ENCODE measurements at places on chromosomes 2 and 18. TPM values are rescaled to one million over a fixed set of nuclear protein-coding genes. Genes with fewer than 3 reads are reported as not detected.
A peak's percentile ranks its signal among the peaks of the same experiment; 100 is the strongest.

The DLX1 gene
- not detected for total RNA-seq

The VWA3B gene
- not detected for total RNA-seq

DNA sequence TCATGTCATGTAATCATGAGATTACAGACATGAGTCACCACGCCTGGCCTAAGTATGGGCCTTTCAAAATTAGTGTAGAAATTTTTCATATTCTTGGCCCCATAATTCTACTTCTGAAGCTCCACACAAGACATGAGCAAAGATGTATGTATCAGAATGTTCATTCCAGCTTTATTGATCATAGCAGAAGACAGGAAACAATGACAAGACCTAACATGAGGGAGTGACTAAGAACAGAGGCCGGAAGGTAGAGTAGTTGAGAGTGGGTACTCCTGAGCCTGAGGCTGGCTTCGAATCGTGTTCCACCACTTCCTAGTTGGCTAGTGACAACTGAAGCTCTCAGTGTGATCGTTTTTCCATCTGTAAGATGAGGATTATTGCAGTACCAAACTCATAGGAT lies 89.3 kb downstream of the ARMC9 start:
- no peak for DNase-seq

- DNase-seq = no peak
Measured at GRCh38 chr2:98825858-98826257, 94.9 kb upstream of the MGAT4A start.

DNA sequence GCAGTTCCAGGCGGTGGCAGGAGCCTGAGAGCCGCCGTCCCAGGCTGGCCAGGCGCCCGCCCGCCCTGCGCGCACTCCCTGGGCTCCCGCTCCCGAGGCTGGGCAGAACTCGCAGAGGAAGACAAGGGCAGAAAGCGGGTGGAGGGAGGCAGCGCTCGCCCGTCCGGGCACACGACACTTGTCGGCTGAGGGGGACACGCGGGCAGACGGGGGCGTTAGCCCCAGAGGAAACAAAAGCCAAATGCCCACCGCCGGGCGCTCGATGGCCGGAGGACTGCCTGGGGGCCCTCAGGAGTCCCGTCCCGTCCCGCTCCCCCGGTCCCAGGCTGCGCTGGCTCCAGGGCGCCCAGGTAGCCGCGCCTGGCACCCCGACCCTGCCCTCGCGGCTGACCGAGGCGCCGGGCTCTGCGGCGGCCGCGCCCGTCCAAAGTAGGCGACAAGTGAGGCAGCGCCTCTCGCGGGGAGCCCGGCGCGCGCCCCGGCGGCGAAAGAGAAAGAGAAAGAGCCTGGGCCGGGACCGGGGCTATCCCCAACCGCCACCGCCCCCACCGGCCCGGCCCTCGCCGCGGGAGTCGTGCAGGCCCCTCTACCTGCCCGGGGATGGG lies 491 bp downstream of the L3MBTL4 start:
- DNase-seq = peak; percentile 33

GRCh38 chr2:86821842-86822241 lies 31.1 kb upstream of the CD8A start:
- no peak for DNase-seq

- DNase-seq = no peak
Measured at GRCh38 chr2:152098496-152099366, at the start of gene CACNB4. Gene CACNB4 (minus strand): TSS chr2:152099044.

- peak; percentile 60 for DNase-seq
Measured at GRCh38 chr18:48541026-48541746, 2.4 kb downstream of the CTIF start.

- DNase-seq = no peak
Measured at GRCh38 chr2:48948400-48949125, 193.0 kb upstream of the LHCGR start.

- no peak for DNase-seq
Measured at GRCh38 chr2:172664766-172665165, 70.9 kb upstream of the RAPGEF4 start.

DNA sequence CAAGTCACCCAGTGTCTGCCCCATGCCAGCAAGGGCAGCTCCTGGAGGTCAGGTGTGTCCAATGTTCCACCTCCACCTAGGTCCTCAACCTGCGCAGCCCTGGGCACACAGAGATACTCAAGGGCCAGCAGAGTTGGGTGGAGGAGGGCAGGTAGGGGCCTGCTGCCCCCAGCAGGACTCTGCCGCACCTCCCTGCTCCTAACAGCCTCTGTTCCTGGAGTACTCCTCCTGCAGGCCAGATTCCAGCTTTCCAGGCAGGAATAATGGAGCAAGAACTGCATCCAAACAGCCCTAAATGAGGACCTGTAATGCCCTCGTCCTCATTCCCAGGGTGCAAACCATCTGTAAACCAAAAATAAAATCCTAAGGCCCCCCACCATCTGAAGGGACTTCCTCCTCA lies 44.4 kb upstream of the ACAA2 start:
- no peak for DNase-seq
